T-helper 9 cell (primary cell): ENCODE measurements at places on chromosomes 5 and 9.

DNA sequence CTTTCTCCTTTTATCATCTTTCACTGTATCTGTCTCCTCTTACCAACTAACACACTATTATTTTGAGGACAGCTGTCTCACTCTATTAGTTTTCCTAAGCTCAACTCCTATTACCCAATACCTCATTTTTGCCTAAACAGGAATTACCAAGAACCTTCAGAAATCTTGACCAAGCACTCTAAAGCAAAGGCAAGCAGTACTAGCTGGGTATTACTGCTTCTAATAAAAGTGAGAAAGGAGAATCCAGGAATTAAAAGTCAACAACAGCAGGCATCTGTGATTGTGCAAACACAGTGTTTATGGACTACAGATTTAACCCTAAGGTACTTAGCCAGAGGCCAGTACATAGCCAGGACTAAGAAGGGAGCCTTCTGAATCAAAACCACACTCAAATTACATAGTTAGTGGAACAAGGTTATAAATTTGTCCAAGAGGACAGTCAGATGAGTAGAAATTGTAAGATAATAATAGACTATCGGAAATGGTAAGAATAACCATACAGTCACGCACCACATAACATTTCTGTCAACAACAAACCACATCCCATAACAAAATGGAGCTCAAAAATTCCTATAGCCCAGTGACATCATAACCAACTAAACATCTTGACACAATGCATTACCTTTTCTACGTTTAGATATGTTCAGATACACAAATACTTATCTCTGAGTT is 8.3 kb downstream of the RFX3 start:
- no peak for DNase-seq

DNA sequence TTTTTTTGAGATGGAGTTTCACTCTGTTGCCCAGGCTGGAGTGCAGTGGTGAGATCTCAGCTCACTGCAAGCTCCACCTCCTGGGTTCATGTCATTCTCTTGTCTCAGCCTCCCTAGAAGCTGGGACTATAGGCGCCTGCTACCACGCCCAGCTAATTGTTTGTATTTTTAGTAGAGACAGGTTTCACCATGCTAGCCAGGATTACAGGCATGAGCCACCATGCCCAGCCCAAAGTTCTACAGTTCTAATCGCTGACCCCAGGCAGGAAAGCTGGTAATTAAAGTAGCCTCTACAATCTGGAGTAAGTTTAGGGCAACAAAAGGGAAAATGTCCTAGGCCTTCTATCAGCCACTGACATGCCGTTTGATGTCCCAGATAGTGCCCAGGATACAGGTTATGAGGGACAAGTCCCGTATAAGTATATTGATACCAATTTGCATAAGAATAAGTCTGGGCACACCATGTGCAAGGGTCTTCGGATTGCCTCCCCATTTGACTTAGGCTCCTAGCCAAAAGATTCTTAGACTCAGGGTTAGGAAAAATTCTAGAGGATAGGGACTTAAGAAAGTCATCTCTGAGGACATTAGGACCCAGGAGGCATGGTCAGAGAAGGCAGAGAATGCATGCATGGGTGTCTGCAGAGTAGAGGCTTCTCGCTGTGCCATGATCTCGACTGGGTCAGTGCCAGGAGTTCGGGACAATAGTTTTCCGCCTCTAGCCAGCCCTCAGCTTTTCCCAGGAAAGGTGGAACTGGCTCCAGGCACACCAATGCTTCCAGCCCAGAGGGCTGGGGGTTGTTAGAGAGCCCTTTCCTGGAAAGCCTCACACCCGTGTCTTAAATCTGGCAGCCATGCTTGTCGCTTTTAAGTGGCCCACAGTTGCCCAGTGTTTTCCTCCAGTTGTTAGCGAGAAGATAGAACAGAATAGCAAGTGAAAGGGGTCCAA is 1111.1 kb downstream of the TAF11L14 start:
- peak; percentile 3 for DNase-seq

GRCh38 chr5:139388198-139388821 is 1.4 kb downstream of the MZB1 start:
- no peak for DNase-seq

DNA sequence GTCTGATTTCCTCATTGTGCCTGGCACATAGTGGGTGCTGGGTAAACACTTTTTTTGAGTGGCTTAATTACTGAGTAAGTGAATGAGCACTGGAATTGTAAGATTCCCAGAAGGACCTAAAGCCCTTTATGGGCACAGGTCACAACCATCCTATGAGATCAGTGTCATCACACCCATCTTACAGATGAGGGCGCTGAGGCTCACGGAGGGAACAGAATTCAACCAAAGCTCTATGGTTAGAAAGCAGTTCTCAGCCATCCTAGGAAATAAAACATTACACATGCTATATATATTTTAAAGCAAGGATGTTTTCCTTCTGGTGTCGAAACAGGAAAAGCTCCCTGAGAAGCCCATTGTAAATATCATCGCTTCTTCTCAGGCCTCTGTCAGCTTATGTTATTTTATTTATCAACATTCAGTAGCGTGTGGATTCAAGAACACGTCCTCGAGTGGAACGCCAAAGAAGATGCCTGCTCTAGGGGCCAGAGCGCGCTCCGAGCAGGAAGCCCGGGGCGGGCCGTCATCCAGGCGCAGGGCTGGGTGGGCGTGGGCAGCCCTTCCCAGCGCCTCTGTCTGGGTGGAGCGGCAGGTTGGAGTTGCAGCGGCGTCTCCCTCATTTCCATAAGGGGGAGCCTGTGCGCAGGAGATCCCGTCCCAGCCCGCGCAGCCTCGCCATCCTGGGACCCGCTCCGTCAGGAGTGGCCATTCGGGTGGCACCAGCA is 155.8 kb upstream of the SMIM23 start:
- DNase-seq: no peak

DNA sequence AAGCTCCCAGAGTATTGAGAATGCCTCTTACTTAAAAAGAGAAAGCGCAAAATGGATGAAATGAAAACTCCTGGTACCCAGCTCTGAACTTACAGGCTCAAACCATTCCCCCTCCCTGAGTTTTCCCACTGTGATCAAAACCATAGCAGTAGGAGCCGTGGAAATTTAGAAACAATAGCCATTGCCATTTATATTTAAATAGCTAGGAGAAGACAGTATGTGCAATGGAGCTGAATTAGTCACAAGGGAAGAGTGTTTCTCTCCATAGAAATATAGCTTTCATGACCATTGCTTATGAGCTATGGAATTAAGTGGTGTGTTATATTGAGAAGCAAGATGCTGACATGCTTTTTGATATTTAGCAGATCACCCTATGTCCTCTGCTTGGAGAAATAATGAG is 84.6 kb downstream of the PCSK5 start:
- DNase-seq: no peak
